AG09319 (cell line): ENCODE measurements at places on chromosomes 6 and 20.

- no peak for DNase-seq
Measured at GRCh38 chr6:81838724-81839426, 86.4 kb upstream of the TENT5A start.

- DNase-seq, result no peak
Measured at GRCh38 chr20:44393608-44394451, 38.3 kb downstream of the HNF4A start.

GRCh38 chr20:46347841-46348803 is 39.8 kb upstream of the CDH22 start:
- no peak for DNase-seq

- no peak for DNase-seq
Measured at GRCh38 chr20:11473983-11474382, 443.7 kb upstream of the BTBD3 start.

DNA sequence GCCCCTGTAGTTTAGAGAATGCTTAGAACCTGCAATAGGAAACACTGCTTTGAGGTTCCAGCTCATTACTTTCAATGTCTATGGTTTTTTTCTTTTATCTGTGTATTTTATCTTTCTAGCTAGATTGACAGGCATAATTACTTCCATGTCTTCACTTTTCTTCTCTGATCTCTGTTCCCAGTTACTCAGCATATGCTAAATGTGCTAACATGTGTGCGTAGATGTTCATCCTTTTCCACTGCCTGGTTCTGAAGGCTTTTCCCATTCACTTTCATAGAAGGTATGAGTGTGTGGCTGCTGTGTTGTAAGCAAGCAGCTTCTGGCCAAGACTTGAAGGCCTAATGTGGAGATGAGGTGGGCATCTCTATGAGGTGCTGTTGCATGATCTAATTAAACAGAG is 38.9 kb downstream of the FAXC start:
- DNase-seq, result no peak

DNA sequence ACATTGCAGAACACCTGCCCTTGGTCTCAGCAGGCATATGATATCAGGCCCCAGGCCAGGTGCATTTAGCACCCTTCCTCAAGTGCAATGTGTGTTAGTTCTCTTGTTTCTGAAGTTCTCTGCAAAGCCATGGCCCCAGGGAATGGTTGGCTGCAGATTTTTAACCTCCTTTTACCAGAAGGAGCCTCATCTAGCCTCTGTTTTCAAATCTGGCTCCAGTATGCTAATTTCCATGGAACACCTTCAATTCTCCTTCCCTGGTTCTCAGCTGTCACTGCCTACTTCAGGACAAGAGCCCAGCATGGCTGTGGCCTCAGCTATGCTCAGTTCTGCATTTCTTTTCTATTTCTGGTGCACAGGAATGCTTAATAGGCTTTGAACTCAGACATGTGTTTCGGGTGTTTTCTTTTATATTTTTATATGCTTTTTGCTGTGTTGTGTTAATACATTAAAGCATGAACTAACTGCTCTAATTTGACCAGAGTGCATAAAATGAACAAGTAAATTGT is 51.6 kb upstream of the OGFRL1 start:
- DNase-seq, result no peak
